Stimulated activated CD4-positive, alpha-beta T cell treated with anti-CD3 and anti-CD28 coated beads, Interleukin-1b, Interleukin-23, amount 100 ng/mL, for 4 hours (primary cell): ENCODE measurements at places on chromosomes 4 and X.

DNA sequence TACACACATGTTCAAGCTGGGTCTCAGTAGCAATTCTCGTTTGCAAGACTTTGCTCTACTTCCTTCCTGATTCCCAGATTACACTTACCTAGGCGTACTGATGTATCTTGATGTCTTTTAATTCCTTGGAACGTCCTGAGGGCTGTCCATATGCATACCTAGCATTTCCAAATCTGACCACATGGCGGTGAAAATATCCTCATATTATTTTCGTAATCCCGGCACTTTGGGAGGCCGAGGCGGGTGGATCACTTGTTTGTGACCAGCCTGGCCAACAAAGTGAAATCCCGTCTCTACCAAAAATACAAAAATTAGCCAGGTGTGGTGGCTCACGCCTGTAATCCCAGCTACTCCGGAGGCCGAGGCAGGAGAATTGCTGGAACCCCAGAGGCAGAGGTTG lies 1786.3 kb upstream of the TENM3 start:
- DNase-seq: no peak

GRCh38 chr4:38695809-38696208 lies 31.8 kb downstream of the KLF3 start:
- DNase-seq: no peak

- DNase-seq: no peak
These were observed 1000.6 kb downstream of the CCSER1 start for GRCh38 chr4:91127831-91128230.

- no peak for DNase-seq
These were observed 304.7 kb upstream of the GATB start for GRCh38 chr4:152065545-152065944.

DNA sequence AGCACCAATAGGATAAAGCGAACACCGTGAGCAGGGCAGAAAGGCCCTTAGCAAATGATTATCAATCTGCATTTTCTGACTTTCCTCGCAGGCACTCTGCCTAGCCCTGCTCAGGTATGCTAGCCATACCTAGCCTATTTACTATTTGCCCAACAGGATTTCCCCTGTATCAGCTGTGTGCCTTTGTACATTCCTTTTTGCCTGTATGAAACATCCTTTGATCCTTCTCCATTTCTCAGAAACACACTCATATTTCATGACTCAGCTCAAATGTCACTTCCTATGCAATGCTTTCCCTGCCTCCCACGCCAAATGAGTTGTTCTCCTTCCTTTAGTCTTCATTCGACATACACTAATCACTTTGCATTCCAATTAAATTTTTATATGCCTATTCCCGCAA lies 37.2 kb downstream of the PCDH7 start:
- no peak for DNase-seq

DNA sequence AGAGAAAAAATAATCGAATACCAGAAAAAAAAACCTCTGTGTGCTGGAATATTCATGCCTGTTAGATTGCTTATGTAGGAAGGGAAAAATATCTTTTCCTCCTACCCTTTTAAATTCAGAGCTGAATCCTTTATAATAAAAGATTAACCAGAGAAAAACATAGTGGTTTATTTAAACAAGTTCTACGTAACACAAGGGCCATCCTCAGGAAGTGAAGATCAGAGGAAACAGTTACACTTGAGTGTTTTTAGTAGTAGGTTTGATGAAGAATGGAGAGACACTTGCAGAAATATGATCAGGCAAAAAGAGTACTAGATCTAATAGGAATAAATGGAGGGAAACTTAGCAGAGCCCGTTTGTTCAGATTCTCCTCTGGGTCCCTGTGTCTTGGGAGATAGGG lies 66.3 kb downstream of the TMEM156 start:
- no peak for DNase-seq

- DNase-seq: no peak
These were observed 29.0 kb upstream of the KDR start for GRCh38 chr4:55154290-55154880.

DNA sequence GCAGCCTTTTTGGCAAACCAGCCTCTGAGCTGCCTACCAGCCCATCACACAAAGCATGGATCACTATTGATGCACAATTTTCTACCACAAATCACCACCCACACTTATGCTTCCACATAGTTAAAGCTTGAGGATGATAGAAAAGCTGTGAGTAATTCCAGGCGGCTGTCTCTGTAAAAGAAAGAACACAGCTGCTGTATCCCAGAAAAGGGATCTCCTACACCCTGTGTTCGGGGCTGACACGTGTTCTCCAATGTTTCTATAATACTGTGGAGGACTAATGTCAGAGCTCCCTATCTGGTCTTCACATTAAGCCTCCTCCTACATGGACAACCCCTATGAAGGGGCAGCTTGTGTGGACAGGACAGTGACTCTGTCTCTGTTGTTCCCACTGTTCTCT lies 12.5 kb upstream of the BRS3 start:
- no peak for DNase-seq

DNA sequence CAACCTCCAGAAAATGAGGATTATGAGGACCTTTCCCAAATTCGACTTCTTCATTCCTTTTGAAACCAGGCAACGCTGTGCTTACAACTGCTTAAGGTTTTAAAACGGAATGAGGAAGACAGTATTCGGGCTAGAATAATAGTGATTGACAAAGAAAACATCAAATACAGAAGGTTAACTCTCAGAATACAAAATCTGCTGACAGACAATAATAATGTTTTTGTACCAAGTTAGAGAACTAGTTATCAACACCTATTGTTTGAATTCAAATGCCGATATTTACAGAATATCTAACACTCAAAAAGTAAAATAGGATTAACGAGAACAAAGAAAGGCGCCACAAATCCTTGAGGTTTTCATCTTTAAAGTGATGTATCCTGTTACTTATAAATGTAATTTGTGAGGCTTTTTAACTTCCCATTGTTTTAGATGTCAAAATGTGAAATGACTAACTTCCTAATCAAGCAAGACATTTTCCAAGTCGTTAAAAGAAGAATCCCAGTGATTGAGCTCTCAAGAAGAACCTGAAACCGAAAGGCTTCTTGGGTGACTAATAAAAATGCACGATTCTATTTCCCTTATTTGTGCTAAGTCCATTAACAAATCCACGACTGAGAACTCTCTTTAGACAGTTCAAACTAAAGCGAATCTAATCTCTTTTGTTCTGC lies 118.3 kb downstream of the SORBS2 start:
- no peak for DNase-seq

GRCh38 chr4:127846061-127846460 lies 34.6 kb upstream of the PLK4 start:
- no peak for DNase-seq

DNA sequence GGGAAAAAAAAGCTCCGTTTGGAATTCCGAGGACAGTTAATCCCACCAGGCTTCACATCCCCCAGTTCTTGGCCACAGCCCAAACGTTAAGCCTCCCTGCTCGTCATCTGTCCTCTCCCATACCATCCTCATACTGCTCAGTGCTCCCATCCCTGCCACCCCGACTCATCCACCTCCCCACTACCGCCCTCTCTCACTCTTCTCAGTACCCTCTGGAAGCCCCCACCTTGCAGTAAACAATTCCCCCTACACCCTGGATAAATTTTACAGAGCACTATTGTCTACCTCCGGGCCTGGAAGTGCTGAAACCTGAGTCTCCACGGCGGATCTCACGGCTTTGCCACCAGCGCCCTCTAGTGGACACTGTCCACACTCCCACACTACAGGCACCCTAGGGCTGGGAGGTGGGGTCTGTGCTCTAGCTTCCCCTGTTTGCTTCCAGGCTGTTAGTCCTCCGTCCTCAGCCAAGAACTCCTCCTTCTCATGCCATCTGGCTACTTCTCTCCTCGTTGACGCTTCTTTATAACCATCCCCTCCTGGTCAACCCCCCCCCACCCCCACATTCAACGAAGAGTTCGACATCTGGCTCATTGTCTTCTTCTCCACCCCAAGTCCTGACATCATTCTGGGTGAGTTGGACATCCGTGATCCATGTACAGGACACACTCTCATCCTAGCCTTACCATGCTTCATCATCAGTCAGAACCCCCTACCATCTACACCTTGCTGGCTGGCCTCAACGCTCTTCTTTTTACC lies 54.5 kb downstream of the RTL9 start:
- peak; percentile 52 for DNase-seq

DNA sequence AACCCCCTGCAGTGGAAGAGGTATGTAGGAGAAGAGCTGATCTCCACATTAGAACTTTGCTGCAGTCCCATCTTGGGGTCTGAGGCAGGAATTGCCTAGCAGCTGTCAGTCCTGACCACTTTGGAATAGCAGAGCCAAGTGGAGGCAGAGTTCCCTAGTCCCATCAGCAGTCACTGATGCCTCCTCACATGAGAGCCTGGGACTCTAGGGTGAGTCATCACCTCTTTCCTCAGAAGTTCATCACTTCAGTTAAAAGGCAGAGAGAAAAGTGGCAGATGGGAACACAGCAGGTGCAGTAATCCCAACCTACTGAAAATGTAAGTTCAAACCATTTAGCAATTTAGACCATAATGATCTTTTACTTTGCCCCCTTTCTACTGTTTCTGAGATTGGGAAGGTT lies 73.9 kb upstream of the MED14 start:
- no peak for DNase-seq

DNA sequence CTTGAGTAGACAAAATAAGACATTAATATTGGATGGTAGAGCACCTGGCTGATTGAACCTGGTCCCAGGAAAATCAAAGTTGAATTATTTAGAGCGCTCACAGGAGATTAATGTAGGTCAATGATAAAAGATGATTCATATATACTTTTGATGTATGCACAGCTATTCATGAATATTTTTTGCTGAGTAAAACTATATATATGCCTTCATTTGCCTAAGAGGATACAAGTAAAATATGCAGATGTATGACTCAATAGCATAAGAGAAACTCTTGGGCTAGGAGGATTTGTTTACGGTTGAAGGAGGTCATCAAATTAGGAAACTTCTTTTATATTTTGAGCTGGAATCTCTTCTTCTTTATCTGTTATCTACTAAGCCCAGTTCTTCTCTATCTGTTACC lies 202.7 kb upstream of the HS3ST1 start:
- no peak for DNase-seq

DNA sequence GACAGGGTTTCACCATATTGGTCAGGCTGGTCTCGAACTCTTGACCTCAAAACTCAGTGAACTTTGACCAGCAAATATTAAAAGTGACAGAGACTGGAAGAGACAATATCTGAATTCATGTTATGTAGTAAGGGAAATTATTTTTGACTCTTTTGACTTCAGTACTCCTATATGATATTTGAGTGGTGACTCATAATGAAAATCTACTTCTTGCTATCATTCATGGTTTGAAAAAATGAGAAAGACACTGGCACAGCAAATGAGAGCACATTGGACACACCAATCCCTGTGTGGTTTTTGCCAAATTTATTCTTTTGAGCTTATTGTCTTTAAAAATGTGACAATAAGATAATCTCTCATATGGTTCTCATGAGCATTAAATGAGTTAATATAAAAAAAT lies 109.4 kb downstream of the GPM6A start:
- DNase-seq: no peak

DNA sequence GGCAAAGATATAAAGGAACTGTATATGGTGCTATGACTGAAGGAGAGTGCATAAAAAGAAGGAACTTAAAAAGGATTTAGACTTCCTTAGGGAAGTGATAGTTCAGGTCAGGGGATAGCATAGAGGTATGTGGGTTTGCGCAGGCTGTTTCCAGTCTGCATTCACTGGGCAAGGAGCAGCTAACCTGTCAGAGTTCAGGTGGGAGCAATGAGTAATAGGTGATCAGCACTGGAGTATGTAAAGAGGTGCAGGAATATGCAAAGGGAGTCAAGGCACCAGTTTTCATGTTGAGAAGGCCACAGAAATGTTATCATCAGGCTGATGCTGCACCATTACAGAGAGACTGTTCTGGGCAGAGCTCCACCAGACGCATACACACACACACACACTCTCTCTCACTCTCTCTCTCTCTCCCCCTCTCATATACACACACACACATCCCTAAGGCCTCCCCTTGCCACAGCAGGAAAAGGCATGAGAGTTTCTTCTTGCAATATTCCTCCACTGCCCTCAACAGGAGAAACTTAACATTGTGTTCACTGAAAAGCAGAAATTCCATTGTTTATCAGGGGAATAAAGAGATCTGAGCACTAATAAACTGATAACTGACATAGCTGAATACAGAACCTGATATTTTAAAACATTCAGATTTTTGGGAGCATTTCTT lies 256.4 kb upstream of the GRID2 start:
- no peak for DNase-seq

- DNase-seq: no peak
These were observed 33.7 kb downstream of the USP53 start for GRCh38 chr4:119246177-119246733.

DNA sequence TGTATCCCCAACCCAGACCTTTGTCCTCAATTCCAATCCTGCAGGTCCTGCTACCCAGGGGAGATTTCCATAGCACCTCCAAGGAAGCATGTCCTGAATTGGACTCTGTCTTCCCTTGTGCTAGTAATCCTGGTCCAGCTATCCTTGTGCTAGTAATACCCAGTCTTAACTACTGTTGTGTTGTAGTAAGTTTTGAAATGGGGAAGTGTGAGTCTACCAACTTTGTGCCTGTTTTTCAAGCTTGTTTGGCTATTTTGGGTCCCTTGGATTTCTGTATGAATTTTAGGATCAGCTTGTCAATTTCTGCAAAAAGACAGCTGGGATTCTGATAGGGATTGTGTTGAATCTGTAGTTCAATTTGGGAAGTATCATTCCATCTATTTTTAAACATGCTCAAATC lies 51.4 kb downstream of the CD99L2 start:
- no peak for DNase-seq

DNA sequence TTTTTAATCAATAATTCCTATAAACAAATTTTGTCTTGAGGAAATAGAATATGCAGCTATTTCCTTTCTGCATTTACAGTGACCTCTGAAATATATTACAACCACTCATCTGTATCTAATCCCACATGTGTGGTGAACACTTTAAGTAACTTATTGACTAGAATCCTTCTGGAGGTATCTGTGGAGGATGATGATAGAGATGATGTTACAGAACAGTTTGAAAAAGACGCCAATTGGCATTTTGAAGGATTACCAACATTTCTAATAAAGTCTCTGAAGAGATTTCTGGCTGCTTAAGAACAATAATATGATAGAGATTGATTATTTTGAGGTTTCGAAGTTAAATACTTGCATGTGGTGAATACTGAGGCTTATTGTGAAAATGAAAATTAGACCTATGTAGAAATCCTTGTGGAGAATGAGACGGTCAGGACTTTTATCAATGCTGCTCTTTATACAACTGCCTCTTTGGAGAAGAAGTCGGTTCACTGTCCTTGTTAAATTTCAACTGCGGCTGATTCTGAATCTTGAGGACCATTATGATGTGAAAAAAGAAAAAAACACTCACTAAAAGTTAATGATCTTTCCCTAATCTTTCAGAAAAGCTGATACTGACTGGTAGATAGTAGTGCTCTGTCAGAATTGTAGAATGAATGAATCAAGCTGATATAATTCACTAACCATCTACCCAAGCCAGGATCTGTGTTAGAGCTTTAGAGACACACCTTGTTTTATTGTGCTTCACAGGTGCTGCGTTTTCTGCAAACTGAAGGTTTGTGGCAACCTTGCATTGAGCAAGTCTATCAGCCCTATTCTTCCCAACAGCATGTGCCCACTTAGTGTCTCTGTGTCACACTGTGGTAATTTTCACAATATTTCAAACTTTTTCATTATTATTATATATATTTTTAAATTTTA lies 204.7 kb downstream of the SPRY1 start:
- no peak for DNase-seq

- no peak for DNase-seq
These were observed 106.3 kb downstream of the RPA4 start for GRCh38 chrX:96989830-96990571.
